Urinary bladder (tissue), 4 donors: ENCODE measurements at places on chromosomes 5 and 9. TPM values are rescaled to one million over a fixed set of nuclear protein-coding genes. Genes with fewer than 3 reads are reported as not detected.

The SAPCD2 gene
- polyA plus RNA-seq = 0.63 TPM

The PTGDS gene
- polyA plus RNA-seq = 71.8 TPM

The WDR38 gene
- not detected for polyA plus RNA-seq

The HOMER1 gene
- 2.0 TPM for polyA plus RNA-seq

The CAMSAP1 gene
- 14.9 TPM for polyA plus RNA-seq
